NCI-H1694 (cell line): ENCODE measurements at places on chromosomes 16 and 17.

DNA sequence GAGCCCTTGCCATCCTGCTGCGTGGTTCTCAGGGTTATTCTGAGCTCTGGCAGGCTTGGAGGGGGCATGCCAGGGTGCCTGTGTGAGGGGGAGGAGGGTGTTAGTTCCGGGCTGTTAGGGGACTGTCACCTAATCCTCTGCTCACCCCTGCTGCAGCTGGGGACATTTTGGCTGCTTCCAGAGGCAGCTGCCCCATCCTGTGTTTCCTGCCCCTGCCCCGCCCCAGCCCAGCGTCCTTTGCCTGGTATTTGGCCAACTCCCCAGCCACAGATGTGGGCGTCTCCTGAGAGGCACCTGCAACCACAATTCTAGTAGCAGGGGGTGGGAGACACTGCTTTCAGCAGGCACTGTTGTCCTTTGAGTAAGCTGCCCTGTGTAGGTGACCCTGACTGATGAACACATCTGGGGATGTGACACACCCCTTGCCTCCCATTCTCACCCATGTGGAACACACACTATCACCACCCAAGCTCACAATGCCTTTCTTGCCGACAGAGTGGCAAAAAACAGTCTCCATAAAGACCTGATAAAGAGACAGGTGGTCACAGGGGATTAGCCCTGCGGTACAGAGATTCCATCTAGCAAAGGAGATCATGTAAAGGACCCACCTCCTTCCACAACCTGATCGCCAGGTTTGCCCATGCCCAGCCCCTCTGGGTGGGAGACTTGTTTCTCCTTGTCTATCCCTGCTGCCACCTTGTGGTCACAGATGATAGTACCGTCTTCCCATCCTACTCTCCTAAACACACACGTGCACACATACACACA is at the start of gene CHRNE:
Gene CHRNE (minus strand): TSS at position 48 of the 768 bp plus-strand sequence. CDS start 35 bp downstream, at position 13.
- DNase-seq: peak; percentile 85

DNA sequence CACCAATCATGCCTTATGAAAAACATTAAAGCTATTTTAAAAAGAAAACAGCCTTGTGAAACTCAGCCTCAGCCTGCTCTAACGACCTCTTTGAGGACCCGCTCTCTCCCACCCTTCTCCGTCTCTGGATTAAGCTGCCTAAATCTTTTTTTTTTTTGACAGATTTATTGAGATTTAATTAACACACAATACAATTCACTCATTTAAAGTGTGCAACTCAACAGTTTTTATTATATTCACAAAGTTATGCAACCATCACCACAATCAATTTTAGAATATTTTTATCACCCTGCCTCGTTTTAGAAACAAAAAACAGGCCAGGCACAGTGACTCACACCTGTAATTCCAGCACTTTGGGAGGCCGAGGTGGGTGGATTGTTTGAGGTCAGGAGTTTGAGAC is 8.4 kb downstream of the CDR2L start:
- DNase-seq: no peak

- DNase-seq: no peak
These were observed 6.1 kb downstream of the SEC14L1 start for GRCh38 chr17:77146882-77147281.

DNA sequence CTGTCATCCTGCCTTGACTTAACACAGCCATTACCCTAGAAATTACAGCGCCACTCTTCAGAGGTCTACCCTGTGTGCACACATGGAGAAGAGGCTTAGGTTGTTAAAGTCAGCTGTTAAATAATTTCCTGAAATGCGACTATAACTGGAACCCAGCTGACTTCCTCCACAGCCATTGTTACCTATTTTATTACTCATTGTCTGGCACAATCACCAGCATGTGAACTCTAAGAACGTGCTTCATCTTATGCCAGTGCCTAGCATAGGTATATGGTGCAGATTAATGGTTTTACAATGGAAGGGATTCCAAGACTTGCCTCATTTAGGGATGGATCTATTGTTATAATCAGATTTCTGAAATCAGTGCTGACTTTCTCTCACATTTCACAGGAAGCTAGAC is 11.9 kb downstream of the RDM1 start:
- DNase-seq: no peak

DNA sequence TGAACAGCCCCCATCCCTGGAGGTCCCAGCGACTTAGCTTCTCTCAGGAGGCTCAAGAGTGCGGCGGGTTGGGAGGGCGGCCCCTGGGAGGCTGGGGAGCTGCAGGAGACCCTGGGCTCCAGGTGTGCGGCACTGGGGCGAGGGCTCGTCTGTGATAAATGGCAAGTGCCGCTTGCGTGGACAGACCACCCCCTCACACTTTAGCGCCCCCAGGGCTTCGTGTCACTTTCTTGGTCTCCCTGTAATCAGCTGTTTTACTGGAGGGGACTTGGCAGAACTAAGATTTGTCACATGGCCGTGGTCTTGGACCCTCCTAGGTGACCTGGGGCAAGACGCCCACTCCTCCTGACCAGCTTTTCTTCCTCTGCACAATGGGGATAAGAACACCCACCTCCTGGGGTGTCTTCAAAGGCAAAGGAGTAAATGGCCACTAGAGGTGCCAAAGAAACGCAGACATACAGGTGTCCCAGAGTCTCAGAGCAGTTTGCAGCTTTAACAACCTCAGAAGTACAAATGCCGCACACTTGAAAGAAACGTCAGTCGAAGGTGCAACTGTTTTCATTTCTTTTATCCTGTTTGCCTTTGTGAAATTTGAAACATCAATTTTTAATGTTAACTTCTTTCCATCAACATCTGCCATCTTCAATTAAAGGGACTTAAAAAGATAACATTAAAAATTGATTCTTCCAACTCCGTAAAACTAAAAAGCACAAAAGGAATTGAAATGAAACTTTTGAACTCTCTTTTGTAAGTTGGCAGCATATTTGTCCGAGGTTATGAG is 946 bp downstream of the OSGIN1 start:
- DNase-seq: no peak

- DNase-seq: no peak
These were observed 15.6 kb downstream of the ZNF469 start for GRCh38 chr16:88398170-88398873.

DNA sequence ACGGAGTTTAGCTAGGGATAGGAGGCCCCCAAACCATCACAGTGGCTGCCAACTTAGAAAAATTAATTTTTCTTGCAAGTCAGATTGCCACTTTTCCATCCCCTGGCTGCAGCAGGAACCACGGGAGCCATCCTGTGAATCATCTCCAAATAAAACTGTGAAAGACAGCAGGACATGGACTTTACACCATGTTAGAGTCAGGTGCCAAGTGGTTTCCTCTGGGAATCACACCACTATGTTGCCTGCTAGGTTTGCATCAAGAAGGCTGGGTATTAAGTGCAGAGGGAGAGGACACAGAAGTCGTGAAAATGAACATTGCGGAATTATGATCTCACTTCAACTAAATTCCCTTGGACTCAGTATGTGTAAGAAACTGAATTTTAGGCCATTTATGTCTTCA is 471.3 kb upstream of the GOT2 start:
- no peak for DNase-seq

DNA sequence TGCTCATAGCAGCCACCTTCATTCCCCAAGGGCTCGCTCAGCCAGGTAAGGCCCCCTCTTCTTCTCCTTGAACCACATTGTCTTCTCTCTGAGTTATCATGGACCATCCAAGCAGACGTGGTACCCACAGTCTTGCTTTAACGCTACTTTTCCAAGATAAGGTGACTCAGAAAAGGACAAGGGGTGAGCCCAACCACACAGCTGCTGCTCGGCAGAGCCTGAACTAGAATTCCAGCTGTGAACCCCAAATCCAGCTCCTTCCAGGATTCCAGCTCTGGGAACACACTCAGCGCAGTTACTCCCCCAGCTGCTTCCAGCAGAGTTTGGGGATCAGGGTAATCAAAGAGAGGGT is 272 bp downstream of the CCL2 start:
- DNase-seq: no peak

- peak; percentile 63 for DNase-seq
These were observed 6.9 kb upstream of the C16orf78 start for GRCh38 chr16:49366669-49367068.

DNA sequence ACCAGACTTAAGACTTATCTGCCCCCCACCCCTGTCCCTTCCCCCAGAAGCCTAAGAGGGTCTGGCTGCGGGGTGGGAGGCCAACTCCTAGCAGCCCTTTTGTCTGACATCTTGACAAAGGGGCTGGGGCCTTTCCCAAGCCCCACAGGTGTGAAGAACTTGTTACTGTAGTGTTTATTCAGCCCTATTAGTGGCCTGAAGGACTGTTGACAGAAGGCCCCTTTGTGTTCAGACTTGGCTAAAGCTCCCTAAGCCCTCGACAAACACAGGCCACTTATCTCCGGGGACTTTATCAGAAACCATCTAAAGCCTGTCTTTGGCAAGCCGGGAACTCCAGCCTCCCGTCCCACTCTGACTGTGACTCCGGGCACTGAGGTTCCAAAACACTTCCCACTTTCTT is 129.8 kb downstream of the NTN1 start:
- DNase-seq: no peak

DNA sequence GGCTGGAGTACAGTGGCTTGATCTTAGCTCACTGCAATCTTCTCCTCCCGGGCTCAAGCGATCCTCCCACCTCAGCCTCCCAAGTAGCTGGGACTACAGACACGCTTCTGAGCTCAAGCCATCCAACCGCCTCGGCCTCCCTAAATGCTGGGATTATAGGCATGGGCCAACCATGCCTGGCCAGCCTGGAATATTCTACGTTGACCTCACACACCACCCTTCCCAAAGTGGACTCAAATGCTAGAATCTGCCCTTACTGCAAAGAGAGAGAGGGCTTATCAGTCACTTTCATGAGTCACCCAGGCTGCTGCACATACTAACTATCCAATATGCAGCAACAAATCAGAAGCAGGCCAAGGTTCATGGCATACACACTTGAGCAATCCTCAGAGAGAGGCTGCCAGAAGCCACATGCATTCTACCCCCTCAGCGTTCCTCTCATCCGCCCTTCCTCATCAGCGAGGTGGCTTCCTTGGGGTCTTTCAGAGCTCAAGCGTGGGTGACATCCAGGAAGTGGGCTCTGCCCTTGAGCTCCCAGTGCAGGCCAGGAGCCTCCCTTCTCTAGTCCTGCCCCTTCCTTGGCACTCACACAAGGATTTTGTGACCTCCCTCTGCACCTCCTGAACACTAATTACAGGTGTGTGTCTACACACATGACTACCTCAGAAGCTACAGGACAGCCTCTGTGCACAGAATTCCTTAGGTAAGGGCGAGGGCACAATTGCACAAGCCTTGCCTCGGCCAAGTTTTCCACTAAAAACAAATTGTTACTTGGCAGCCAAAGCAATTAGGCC is 24.8 kb upstream of the SIAH1 start:
- DNase-seq: no peak

DNA sequence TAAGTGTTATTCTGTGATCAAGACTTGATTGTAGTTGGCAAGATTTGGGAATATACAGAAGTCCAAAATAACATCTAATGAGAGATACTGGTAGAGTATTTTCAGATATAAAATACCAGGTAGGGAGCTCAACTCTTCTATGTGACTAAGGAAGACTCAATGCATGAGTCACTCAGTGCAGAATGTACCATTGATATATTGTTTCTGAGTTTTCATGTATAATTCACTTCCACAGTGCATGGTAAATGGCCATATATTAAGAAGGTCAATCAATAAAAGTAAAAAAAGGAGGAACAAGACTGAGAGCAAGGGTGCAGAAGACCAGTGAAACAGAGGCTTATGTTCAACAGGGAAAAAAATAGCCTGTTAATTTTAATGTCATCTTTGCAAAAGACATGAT is 1387.9 kb downstream of the CDH8 start:
- no peak for DNase-seq

GRCh38 chr16:51996516-51996915 is 550.4 kb downstream of the TOX3 start:
- DNase-seq: peak; percentile 53

- no peak for DNase-seq
These were observed 1.4 kb upstream of the PAGR1 start for GRCh38 chr16:29814592-29814991.
